Mammary epithelial cell (primary cell): ENCODE measurements at places on chromosomes 6 and 20. TPM values are rescaled to one million over a fixed set of nuclear protein-coding genes. Genes with fewer than 3 reads are reported as not detected.

The IP6K3 gene
- not detected for polyA plus RNA-seq

The STMND1 gene
- not detected for polyA plus RNA-seq

The MEP1A gene
- 0.12 TPM for polyA plus RNA-seq

The TNFRSF6B gene
- polyA plus RNA-seq: 461 TPM

The DEF6 gene
- 19.3 TPM for polyA plus RNA-seq

The KHDC1L gene
- 0.26 TPM for polyA plus RNA-seq

The SIRPB2 gene
- 2.4 TPM for polyA plus RNA-seq

The CALHM6 gene
- 0.61 TPM for polyA plus RNA-seq
